Progenitor cell of endocrine pancreas (in vitro differentiated cells): ENCODE measurements at places on chromosomes 4 and X. TPM values are rescaled to one million over a fixed set of nuclear protein-coding genes. Genes with fewer than 3 reads are reported as not detected.

Gene STARD8
- 0.60 and 1.00 TPM in 2 replicates for total RNA-seq

Gene MAGEA12
- total RNA-seq, result not detected in 2 replicates

Gene CNGA1
- 1.00 and 1.6 TPM in 2 replicates for total RNA-seq

Gene RTL3
- total RNA-seq, result not detected in 2 replicates

Gene PABPC1L2B
- total RNA-seq, result not detected in 2 replicates

- DNase-seq, result no peak
Measured at GRCh38 chr4:143858456-143858855, 46.9 kb downstream of the GYPE start.

GRCh38 chr4:104248726-104249125 lies 246.0 kb downstream of the CXXC4 start:
- no peak for DNase-seq

- DNase-seq, result no peak
Measured at GRCh38 chrX:45862801-45863200, 662.1 kb upstream of the DIPK2B start.
